ENCODE measurements at places on chromosomes 3 and 15.

GRCh38 chr15:101447561-101448071 lies 41.9 kb downstream of the PCSK6 start:
- DNase-seq = no peak
- no peaks in the 10 kb centered on the region for H3K36me3 ChIP-seq
- H3K27ac ChIP-seq = no peak overlapping the region
- H3K4me3 ChIP-seq = no peak overlapping the region

GRCh38 chr3:143972505-143973258 lies 1.1 kb downstream of the DIPK2A start:
- peak overlapping the region; percentile 98 for H3K27ac ChIP-seq
- peaks cover 4% of the 10 kb centered on the region for H3K27me3 ChIP-seq
- H3K4me3 ChIP-seq = peak overlapping the region; percentile 94
- peak; percentile 32 for DNase-seq
- no peaks in the 10 kb centered on the region for H3K36me3 ChIP-seq
- peaks cover 31% of the 10 kb centered on the region for H3K4me1 ChIP-seq

DNA sequence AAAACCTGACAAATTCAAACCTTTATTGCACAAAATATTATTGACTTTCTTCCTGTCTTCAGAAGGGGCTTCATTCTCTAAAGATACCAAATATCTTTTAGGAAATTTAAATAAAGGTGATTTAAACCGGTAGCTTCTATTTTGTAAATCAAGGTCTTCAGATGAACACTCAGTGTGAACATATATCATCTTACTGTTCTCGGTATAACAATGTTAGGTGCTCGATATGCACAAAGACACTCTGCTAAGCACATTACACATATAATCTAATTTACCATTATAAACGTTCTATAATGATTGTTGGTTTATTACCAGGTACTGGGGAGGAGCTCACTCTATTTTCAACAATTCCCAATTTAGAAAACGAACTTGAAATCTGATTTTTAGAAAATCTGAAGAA lies 225.4 kb upstream of the AZI2 start:
- no peaks in the 10 kb centered on the region for H3K36me3 ChIP-seq
- no peak overlapping the region for H3K27ac ChIP-seq
- DNase-seq = no peak
- H3K27me3 ChIP-seq = peaks cover 47% of the 10 kb centered on the region
- peaks cover 6% of the 10 kb centered on the region for H3K4me1 ChIP-seq
- H3K4me3 ChIP-seq = no peak overlapping the region

- no peak overlapping the region for H3K27ac ChIP-seq
- no peaks in the 10 kb centered on the region for H3K27me3 ChIP-seq
- H3K4me3 ChIP-seq = no peak overlapping the region
- H3K4me1 ChIP-seq = no peaks in the 10 kb centered on the region
Measured at GRCh38 chr3:50378757-50379156, 19.4 kb upstream of the TMEM115 start.

- H3K4me3 ChIP-seq = no peak overlapping the region
- H3K27me3 ChIP-seq = no peaks in the 10 kb centered on the region
- H3K4me1 ChIP-seq = no peaks in the 10 kb centered on the region
- no peaks in the 10 kb centered on the region for H3K36me3 ChIP-seq
- no peak overlapping the region for H3K27ac ChIP-seq
Measured at GRCh38 chr15:46703871-46704637, 1013.3 kb upstream of the SEMA6D start.

- H3K4me1 ChIP-seq = peaks cover 6% of the 10 kb centered on the region
- H3K27me3 ChIP-seq = peaks cover 13% of the 10 kb centered on the region
- no peak overlapping the region for H3K27ac ChIP-seq
- peaks cover 2% of the 10 kb centered on the region for H3K36me3 ChIP-seq
Measured at GRCh38 chr3:38655708-38656300, 6.3 kb upstream of the SCN5A start.

DNA sequence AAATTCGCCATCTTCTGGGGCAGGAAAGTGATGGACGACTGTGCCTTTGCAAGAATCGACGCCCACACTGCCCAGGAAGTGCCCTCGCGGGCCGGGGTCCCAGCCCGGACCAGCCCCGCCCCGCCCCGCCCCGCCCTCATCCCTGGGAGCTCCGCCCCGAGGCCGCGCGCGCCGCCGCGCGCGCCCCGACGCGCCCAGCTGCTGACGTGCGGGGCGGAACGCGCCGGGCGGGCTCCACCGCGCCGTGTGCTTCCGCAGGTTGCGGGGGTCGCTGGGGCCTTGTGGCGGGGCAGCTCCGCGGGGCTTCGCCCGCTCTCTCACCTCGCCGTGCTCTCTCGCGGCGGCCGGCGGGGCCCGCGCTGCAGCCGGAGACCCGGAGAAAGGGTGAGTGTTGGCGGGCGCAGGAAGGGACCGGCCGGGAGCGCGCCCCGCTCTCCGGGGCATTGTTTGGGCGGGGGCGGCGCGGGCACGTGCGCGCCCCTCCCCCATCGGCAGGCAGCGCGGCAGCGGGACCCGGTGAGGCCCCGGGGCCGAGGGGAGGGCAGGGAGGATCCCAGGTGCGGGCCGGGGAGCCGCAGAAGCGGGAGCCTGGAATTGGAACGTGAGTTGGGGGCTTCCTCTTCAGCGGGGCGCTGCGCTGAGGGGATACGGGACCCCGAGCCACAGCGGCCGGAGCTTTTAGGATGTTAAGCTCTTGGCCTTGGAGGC lies at the start of gene YEATS2:
TSS of gene YEATS2 (plus strand) at position 188 of the 708 bp plus-strand sequence. CDS start 17,366 bp downstream, outside the sequence.
- H3K4me1 ChIP-seq = peaks cover 37% of the 10 kb centered on the region
- peaks cover 3% of the 10 kb centered on the region for H3K36me3 ChIP-seq
- no peaks in the 10 kb centered on the region for H3K27me3 ChIP-seq
- peak within 1 kb of the TSS; percentile 95 for H3K27ac ChIP-seq
- H3K4me3 ChIP-seq = peak within 1 kb of the TSS; percentile 91
